Right atrium auricular region (tissue), 2 donors: ENCODE measurements at places on chromosomes 1 and 21.

DNA sequence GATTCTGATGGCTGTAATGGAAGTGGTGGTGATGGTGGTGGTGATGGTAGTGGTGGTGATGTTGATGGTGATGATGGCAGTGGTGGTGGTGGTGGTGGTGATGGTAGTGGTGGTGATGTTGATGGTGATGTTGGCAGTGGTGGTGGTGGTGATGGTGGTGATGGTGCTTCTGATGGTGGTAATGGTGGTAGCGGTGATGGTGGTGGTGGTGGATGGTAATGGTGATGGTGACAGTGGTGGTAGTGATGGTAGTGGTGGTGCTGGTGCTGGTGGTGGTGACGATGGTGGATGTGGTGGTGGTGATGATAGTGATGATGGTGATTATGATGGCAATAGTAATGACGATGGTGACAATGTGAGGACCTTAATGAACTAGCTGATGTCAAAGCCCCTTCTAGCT lies 35.6 kb upstream of the LRRC3 start:
- DNase-seq, result no peak

DNA sequence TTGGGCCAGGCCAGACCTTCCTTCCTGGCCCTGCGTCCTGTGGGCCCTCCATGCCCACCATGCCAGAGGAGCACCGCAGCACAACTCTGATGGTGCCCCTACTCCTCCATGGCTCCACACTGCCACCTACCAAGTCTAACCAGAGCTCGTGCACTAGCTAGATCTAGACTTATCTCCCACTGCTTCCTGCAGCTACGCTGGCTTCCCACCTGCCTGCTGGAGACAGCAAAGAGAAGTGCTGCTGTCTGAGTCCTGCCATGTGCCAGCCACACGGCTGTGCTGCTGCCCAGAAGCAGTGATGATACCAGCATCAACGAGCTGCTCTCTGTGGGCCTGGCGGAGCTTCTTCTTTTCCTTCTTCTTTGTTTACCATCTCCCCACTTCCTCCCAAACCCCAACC lies 4.5 kb downstream of the GUCA2B start:
- no peak for DNase-seq

GRCh38 chr1:54314696-54315095 lies 91.5 kb downstream of the SSBP3 start:
- no peak for DNase-seq

- DNase-seq, result no peak
Observed at GRCh38 chr1:207048041-207048440, 3.0 kb downstream of the YOD1 start.

GRCh38 chr1:26820784-26821269 lies 5.7 kb upstream of the ZDHHC18 start:
- DNase-seq, result no peak
